Activated naive CD8-positive, alpha-beta T cell treated with anti-CD3 and anti-CD28 coated beads, Interleukin-2, amount 50 U/mL, for 24 hours (primary cell): ENCODE measurements at places on chromosomes 12 and 14.
A peak's percentile ranks its signal among the peaks of the same experiment; 100 is the strongest.

GRCh38 chr12:29278673-29279420 is 102.1 kb downstream of the ERGIC2 start:
- DNase-seq, result no peak
- no peak overlapping the region for H3K4me3 ChIP-seq
- no peaks in the 10 kb centered on the region for H3K27me3 ChIP-seq
- no peak overlapping the region for H3K27ac ChIP-seq
- H3K4me1 ChIP-seq, result no peaks in the 10 kb centered on the region
- H3K36me3 ChIP-seq, result no peaks in the 10 kb centered on the region

- no peaks in the 10 kb centered on the region for H3K4me1 ChIP-seq
- H3K27me3 ChIP-seq, result peaks cover 5% of the 10 kb centered on the region
- no peak for DNase-seq
- H3K27ac ChIP-seq, result no peak overlapping the region
- no peak overlapping the region for H3K4me3 ChIP-seq
- H3K36me3 ChIP-seq, result no peaks in the 10 kb centered on the region
Measured at GRCh38 chr14:100882026-100882967, 21.2 kb downstream of the RTL1 start.

DNA sequence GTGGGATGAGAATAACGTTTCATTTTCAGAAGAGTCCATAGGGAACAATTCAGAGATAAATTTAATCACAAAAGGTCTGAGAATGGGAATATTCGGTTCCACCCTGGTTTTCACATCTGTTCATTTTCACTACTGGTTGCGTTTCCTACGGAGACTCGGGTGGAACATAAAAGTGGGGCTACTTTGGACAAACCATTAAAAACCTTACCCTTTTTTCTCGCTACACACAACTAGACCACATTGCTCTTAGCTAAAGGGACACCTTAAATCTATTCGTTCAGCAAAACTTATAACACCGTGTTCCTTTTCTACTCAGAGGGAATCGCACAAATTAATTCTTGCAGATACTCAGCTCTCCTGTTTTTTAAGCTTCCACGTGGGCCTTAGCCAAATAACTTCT is 1.0 kb upstream of the SUDS3 start:
- peaks cover 45% of the 10 kb centered on the region for H3K4me1 ChIP-seq
- DNase-seq, result no peak
- H3K4me3 ChIP-seq, result peak overlapping the region; percentile 0

DNA sequence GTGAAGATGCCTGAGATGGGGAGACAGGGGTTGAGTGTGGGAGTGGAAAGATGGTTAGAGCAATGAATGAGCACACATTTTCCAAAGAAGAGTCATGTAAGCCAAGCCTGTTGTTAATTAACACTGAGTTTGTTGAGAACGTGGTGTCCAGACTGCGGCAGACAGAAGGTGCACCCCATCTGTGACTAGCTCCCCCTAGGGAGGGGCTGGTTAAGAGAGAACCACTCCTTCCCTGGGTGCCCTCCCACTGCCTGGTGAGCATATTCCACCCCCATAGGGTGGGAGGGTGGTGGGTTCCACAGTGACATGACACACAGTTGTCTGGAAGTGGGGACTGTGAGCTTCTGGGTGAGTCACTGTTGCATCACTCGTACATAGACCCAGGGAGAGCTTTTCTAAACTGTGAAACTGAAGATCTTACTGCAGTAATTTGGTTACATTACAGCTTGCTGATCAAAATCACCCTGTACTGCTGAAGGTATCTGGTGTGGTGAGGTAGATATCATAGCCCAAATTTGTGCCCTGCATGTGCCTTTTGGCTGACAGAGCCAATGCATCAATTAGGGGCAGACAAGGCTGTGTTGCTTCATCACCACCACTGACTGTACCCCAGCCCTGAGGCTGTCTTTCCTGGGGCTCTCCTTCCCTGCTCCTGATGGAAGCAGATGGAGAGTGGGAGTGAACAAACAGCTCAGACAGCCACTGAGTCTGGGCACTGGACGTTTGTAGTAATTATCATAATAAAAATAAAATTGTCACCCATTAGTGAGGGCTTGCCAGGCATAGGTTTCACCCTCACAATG is 150.9 kb downstream of the EMP1 start:
- H3K4me1 ChIP-seq, result peaks cover 31% of the 10 kb centered on the region
- no peak overlapping the region for H3K4me3 ChIP-seq
- peak; percentile 69 for DNase-seq

DNA sequence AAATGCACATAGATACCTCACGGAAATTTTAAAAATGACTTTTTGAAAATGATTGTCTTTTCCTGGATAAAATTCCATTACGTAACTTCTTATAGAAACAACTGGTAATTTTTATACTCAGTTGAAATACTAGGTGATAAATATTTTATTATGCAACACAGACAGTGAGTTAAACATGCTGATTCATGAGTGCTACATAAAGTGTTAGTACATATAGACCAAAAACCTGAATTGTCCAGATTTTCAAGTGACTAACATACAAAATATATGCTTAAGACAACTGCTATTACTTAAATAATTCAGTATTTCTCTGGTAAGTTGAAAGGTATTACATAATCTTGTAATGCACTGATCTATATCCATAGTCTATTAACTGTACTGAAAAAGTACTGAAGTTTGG is 11.9 kb downstream of the PTPRO start:
- H3K27me3 ChIP-seq, result peaks cover 13% of the 10 kb centered on the region

- H3K36me3 ChIP-seq, result no peaks in the 10 kb centered on the region
- DNase-seq, result no peak
- no peaks in the 10 kb centered on the region for H3K4me1 ChIP-seq
- no peak overlapping the region for H3K4me3 ChIP-seq
Measured at GRCh38 chr12:51752234-51752889, 96.2 kb downstream of the FIGNL2 start.

DNA sequence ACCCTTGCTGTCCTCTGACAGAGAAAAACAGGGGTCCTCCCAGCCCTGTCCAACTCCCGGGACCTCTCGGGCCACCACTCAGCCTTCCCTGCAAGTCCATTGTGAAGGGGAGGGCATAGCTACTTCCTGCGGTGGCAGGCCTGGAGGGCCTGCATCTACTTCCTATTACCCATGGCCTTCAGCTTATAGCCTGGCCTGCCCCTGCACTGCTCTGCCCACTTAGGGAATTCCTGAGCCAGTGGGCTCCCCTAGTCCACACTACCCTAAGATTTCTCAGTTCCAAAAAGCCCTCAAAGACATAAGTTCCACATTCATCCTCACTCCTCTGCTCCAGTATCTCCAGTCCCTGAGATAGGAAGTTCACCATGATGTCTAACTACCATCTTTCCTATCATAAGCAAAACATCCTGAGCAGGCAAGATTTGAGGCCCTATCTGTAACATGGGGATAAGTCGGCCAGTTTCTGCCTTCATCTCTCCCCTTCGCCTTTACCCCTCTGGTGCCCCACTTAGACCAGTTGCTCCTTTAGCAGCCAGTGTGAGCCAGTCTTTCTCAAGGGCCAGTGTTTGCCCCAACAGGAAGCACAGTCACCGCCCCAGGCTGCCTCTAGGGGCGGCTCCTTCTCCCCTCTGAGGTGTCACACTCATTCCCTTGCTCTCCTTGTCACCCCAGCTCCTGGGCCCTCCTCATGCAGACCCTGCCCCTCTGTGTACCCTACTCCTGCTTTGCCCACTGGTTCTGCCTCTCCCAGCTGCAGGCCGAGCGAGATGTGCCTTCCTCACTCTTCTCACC is 10.9 kb downstream of the HDAC7 start:
- H3K36me3 ChIP-seq, result peaks cover 44% of the 10 kb centered on the region
- peak overlapping the region; percentile 93 for H3K27ac ChIP-seq
- H3K27me3 ChIP-seq, result no peaks in the 10 kb centered on the region
- H3K4me1 ChIP-seq, result peaks cover 94% of the 10 kb centered on the region
- peak; percentile 74 for DNase-seq
- peak overlapping the region; percentile 74 for H3K4me3 ChIP-seq

DNA sequence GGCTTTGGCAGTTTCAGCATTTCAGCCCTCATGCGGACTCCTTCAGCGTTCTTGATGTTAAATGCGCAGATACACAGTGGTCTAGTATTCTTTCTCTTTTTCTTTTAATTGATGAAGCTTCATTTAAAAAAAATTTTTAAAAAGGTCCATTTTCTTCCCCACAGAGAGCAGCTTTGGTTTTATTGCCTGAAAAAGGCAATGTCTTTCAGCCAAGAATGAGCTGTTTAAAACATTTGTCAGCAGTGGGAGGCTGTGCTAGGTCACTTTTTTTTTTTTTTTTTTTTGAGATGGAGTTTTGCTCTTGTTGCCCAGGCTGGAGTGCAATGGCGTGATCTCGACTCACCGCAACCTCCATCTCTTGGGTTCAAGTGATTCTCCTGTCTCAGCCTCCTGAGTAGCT is 13.5 kb downstream of the KMT5A start:
- peaks cover 2% of the 10 kb centered on the region for H3K4me1 ChIP-seq
- H3K27ac ChIP-seq, result no peak overlapping the region
- peaks cover 31% of the 10 kb centered on the region for H3K36me3 ChIP-seq
- no peaks in the 10 kb centered on the region for H3K27me3 ChIP-seq
- H3K4me3 ChIP-seq, result no peak overlapping the region

- peaks cover 36% of the 10 kb centered on the region for H3K4me1 ChIP-seq
- peak overlapping the region; percentile 39 for H3K4me3 ChIP-seq
- H3K36me3 ChIP-seq, result peaks cover 5% of the 10 kb centered on the region
- no peak overlapping the region for H3K27ac ChIP-seq
Measured at GRCh38 chr14:63908667-63909264, 56.0 kb downstream of the SYNE2 start.

DNA sequence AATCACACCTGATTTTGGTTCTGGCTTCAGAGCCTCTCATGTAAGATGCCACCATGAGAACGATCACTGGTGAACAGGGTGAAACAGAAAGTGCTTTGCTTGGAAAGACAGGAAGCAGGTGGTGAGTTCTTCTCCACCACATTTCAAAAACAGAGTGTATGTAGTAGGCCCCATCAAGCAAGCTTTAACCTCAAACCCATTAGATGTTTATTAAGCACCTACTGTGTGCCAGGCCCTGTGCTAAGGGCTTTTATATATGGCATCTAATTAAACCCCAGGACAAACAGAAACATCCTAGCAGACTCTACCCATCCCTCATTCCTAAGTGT is 47.8 kb upstream of the MED13L start:
- H3K27ac ChIP-seq, result peak overlapping the region; percentile 87
- DNase-seq, result no peak
- peaks cover 46% of the 10 kb centered on the region for H3K4me1 ChIP-seq

DNA sequence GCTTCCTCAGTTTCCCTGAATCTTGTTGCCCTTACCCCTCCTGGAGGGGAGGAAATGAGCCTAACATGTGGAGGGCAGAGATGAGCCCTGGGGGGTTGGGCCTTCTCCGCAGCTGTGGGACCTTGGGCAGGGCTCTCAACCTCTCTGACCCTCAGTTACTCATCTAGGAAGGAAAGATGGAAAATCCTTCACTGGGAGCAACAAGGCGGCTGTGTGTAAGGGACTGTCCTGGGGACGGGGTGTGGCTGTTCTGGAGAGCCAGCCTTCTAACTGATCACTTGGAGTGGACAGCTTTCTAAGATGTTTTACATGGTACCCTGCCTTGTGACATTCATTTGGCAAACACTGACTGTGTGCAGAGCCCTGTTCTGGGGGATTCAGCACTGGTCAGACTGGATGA is 14.7 kb downstream of the BEGAIN start:
- H3K36me3 ChIP-seq, result no peaks in the 10 kb centered on the region
- no peak overlapping the region for H3K27ac ChIP-seq
- H3K27me3 ChIP-seq, result peaks cover 23% of the 10 kb centered on the region
- peaks cover 2% of the 10 kb centered on the region for H3K4me1 ChIP-seq
- H3K4me3 ChIP-seq, result no peak overlapping the region
- DNase-seq, result no peak

- no peak for DNase-seq
- H3K4me3 ChIP-seq, result peak overlapping the region; percentile 84
- H3K4me1 ChIP-seq, result peaks cover 98% of the 10 kb centered on the region
- peaks cover 35% of the 10 kb centered on the region for H3K36me3 ChIP-seq
Measured at GRCh38 chr14:100078216-100078803, 13.1 kb downstream of the EVL start.

DNA sequence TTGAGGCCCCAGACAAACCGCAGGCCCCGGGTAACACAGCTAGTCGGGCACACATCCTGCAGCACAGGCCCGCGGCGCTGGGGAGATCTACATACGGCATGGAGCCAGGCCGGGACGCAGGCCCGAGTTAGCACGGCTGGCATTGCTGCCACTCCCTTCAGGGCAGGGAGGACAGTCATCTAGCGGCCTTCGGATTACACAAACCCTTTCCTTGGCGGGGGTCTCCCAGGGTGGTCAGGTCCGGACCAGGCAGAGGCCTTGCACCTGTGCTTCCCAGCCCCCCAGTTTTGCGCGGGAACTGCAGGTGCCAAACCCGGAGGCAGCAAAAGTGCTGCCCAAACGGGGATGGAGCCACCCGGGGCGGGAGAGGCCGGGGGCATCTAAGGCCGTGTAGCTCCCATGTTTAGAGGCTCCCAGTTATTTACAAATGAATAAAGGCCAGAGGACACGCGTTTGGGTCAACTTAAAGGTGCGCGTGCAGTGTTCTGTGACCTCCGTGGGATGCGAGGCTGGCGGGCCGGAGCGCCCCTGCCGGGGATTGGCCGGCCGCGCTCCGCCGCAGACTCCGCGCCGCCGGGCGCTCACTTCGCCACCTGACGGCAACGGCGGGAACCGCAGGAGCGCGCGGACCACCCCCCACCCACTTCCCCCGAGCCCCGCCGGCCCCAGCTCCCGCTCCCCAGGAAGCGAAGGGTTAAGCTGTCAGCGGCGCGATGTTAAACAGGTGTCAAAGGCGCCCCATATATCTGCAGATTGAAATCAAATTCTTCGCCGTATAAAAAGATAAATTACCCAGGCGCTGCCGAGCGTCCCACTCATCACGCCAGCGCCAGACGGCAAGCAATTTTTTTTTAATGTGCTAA is 18.1 kb downstream of the VSX2 start:
- peak; percentile 71 for DNase-seq
- no peaks in the 10 kb centered on the region for H3K36me3 ChIP-seq
- H3K4me3 ChIP-seq, result peak overlapping the region; percentile 70
- peaks cover 8% of the 10 kb centered on the region for H3K27me3 ChIP-seq
- no peak overlapping the region for H3K27ac ChIP-seq
- peaks cover 5% of the 10 kb centered on the region for H3K4me1 ChIP-seq

DNA sequence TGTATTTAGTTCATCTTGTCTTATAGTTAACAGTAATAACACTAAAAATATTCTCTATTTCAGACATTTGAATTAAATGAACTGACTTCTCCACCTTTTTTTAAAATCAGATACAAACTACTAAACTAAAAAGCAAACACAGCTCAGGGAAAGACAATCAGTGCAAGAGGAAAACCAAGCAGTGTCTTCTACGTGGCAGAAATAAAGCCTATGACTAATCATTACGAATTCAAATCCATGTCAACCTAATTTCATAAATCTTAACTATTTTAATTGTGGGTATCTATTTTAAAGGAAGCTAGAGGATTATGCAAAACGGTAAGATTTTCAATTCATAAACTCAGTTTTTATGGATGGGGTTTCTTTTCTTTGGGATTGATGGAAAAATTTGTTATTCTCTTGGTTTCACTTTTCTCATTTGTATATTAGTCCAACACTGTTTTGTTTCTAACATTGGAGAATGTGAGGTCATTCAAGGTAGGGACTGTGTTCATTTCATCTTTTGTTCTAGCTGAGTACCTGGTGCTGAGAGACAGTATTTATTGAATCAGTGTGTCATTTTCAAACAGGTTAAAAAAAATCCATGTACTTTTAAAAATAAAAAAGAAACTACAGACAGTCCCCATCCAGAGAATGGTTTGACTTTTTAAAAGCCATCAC is 12.8 kb upstream of the PALS1 start:
- no peaks in the 10 kb centered on the region for H3K36me3 ChIP-seq
- no peak for DNase-seq
- H3K27ac ChIP-seq, result no peak overlapping the region
- H3K4me1 ChIP-seq, result no peaks in the 10 kb centered on the region
- peaks cover 5% of the 10 kb centered on the region for H3K27me3 ChIP-seq

- no peak for DNase-seq
- H3K4me3 ChIP-seq, result no peak overlapping the region
- H3K36me3 ChIP-seq, result peaks cover 14% of the 10 kb centered on the region
- no peaks in the 10 kb centered on the region for H3K27me3 ChIP-seq
Measured at GRCh38 chr14:65010211-65010931, 23.7 kb downstream of the FNTB start.
